ENCODE measurements at places on chromosomes 7 and 10.
A peak's percentile ranks its signal among the peaks of the same experiment; 100 is the strongest.

GRCh38 chr7:111380945-111381344 is 181.3 kb downstream of the IMMP2L start:
- DNase-seq = no peak

GRCh38 chr10:89162596-89162995 is 44.5 kb downstream of the CH25H start:
- DNase-seq = no peak

- DNase-seq = no peak
These were observed 46.4 kb downstream of the KIAA1217 start for GRCh38 chr10:24255115-24255880.

- DNase-seq = peak; percentile 58
These were observed 46.1 kb upstream of the ZMIZ1 start for GRCh38 chr10:79022565-79023230.

- no peak for DNase-seq
These were observed 14.6 kb upstream of the AQP1 start for GRCh38 chr7:30896783-30897637.

DNA sequence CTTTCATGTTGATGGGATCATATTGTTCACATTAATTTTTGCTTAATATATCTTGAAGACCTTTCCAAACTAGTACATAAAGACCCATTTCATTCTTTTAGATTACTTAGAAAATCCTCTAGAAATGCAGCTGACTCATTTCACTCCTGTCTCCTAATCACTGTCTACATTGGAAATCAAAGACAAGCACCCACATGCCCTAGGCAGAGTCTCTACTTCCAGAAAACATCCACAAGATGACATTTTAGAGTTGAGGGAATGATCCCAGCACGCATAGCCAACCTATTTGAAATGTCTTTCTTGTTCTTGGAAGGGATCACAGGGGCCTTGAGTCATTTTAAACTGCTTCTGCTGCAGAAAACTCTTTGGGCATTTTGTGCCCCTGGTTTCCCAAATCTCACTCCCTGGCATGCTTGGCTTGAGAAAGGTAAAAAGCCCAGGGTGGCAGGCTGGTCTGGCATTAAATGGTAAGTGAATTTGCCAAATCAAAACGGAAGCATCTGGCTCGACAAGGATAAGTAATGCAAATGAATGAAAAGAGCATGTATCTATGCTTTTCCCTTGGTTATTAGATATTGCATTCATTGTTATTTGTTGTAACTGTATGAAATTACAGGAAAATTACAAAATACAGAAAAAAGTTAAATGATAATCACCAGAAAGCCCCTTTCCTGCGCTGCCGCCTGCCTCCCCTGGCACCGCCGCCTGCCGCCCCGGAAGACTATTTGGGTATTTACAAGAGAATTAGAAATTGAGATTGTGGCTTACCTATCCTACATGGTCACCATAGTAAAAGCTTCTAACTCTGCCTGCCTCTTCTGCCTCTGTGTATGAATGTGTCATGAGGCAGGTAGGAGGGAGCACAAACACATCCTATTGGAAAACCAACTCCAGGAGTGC is 225.3 kb downstream of the PTEN start:
- DNase-seq = no peak

DNA sequence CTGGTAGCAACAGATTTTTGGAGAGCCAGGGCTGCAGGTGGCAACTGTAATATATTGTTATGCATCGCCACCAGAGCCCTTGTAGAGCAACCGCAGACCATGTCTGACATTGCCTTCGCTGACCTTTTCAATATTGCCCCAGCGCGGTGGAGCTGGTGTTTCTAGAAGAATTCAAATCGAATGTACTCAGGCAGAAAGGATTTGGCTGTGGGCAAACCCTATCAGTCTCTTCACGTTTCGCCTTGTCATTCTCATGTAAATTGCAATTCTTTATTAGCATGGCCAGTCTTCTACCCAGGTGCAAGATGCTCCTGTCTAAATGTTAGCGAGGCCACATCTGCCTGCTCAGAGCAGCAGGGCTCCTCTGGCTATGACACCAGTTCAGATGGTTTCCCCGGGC is 490.2 kb upstream of the AUTS2 start:
- DNase-seq = no peak

GRCh38 chr7:70570961-70571360 is 561.0 kb upstream of the GALNT17 start:
- no peak for DNase-seq

GRCh38 chr7:15174485-15174884 is 271.9 kb upstream of the DGKB start:
- DNase-seq = no peak

- peak; percentile 77 for DNase-seq
These were observed 13.4 kb downstream of the HIP1 start for GRCh38 chr7:75725306-75725705.

- no peak for DNase-seq
These were observed 9.4 kb upstream of the ANKRD1 start for GRCh38 chr10:90930070-90930837.

DNA sequence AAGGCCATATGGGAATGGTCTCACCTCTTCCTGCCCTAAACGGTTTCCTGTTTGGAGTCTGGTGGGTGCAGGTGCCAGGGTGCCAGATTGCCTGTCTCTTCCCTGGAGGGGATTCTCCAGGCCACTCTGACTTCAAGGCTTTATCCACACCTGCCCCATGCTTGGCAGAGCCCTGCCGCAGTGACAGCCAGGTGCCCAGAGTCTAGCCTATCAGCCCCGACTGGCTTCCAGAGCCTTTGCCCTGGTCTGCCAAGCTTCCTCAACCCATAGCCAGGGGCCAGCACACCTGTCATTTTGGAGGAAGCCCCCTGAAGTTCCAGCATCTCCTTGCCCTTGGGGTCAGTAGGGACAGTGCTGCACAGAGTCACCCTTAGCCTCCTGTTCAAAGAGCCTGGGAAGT is 21.6 kb downstream of the TBATA start:
- DNase-seq = no peak

GRCh38 chr10:35339942-35340341 is 3.6 kb downstream of the CCNY start:
- peak; percentile 12 for DNase-seq

DNA sequence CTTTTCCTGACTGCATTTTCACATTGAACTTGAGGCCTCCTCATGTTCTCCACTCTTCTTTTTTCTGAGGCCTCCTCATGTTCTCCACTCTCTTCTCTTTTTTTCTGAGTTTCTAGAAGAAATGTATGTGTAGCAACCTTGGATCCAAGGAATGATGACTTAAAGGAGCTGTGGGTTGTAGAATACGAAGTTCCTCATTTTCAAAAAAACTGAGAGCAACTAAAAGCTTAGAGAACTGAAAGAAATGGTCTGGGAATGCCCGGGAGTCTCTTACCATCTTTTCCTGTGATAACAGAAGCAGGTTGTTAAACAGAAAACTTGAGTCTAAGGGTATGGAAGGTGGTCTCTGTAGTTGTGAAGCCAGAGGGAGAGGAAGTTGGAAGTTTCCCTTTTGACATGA is 32.8 kb downstream of the MRPS33 start:
- peak; percentile 53 for DNase-seq

DNA sequence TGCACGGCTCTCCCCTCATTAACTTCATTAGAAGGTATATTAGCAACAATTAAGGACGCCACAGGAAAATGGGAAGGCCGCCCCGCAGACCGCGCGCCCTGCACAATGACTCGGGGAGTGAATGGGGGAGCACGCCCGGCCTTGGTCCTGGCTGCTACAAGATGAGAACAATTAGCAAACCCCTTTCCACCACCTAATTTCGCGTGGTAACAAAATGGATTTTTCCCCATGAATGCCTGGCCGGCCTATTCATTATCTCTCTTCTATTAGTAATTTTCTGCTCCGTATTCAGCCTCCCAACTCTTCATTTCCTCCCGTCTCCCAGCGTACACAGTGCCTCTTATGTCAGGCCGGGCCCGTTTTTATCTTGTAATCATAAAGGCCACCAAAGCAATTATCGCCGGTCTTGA is 346.9 kb downstream of the DNAJB6 start:
- DNase-seq = no peak

DNA sequence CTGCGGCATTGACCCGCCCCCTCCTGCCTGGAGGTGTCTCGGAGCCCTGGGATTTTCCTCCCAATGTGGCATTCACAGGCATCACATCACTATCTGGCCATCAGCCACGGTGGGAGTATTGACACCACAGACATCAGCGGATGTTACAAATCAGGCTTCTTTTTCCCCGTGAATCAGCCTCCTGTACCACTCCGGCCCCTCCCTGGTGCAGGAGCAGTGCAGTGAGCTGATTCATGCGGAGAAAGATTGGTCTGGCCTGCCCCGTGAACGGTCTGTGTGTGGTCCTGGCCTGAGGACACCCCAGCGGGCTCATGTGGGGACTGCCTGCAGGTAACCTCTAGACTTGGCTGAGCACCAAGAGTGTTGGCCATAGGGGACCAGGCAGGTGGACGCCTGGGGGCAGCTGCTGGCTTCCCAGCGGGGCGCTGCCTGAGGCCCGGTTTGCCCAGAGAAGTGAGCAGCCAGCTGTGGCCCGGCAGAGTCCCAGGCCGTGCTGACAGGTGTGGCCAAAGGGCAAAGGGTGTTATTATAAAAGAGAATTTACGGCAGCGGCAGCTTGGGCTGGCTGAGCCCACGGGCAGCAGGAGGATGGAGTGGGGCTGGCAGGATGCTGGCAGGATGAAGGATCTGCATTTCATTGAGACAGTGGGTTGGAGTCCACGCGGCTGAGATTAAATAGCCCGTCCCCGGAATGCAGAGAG is 32.1 kb upstream of the GNA12 start:
- DNase-seq = no peak

DNA sequence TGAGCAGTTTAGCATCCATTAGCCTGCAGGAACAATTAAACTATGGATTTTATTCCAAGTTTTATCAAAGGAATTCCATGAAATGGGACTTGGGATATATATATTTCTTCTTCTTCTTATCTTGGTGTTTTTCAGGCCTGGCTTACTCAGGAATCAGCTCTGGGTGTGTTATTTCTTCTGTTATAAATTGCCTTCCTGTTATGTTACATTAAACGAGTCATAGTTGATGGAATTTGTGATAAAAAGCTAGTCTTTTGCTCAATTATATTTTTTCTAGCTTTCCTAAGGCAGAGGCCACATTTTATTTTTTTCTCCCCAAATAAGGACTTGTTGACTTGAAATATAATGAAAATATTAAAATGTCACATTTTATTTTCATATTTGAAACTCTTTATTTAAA is 141.3 kb downstream of the EPC1 start:
- DNase-seq = no peak

- no peak for DNase-seq
These were observed 250.0 kb upstream of the KLF6 start for GRCh38 chr10:4034907-4035598.

DNA sequence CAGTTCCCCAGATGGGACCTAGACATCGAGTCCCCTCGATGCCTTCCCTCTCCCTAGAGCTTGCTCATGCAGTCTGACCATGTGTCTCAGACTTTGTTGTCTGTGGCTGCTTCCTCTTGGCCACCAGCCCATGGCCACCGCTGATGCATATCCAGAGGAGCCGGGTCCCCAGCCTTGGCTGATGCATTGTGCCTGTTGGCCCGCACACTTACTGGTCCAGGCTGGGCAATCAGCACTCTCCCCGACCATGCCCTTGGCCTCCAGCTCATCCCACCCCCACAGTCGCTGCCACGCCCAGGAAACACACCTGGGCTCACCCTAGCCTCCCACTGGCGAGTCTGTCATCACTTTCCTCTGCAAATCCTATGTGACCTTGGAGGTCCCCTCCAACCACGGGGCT is 10.1 kb downstream of the NPC1L1 start:
- no peak for DNase-seq

DNA sequence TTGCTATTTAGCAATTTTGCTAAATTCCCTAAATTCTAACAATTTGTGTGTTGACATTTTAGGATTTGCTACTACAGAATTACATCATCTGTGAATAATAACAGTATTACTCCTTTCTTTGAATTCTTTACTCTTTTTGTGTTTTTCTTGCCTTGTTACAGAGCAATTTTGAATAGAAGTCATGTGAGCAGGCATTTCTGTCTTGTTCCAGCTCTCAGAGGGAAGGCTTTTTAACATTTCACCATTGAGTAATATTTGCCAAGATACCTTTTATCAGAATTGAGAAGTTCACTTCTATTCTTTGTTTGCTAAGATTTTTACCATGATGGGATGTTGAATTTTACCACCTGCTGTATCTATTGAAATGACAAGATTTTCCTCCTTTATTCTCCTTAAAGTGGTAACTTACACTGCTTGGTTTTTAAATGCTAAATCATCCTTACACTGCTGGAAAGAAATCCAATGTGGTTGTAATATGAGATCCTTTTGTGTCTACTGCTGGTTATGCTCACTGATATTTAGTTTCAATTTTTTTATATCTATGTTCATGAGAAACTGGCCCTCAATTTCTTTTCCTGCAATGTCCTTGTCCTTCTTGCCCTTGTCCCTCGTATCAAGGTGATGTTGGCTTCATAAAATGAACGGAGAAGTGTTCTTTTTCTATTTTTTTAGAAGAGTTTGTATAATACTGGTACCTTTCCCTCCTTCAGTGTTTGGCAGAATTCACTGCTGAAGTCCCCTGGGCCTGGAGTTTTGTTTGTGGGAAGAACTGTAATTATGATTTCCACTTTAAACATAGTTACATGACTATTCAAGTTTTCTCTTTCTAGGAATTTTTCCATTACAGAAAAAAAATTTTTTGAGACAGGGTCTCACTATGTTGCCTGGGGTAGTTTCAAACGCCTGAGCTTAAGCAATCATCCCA is 50.3 kb upstream of the ATP6V0A4 start:
- DNase-seq = no peak

DNA sequence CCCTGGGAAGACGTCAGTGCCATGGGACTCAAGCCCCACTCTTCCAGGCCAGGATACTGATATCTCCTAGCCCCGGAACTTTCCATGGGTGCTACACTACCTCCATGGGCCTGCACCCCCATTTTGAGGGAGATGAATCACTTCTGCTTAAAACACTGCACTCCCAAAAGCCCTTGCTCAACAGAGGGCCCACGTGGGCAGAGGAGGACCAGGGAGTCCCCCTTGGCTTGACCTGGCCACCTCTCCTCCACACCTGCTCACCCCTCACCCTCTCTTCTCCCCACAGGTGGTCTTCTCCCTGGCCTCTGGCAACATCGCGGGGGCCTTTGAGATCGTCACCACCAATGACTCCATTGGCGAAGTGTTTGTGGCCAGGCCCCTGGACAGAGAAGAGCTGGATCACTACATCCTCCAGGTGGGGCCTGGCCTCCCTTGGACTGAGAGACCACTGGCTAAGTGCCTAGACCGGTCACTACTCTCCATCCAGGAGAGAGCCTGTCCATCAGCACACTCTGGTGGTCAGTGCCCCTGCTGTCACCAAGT is 19.9 kb upstream of the C10orf105 start:
- no peak for DNase-seq

- no peak for DNase-seq
These were observed 17.7 kb downstream of the ZNF775 start for GRCh38 chr7:150396851-150397260.

Data from NB4 (cell line).